ENCODE measurements at places on chromosomes 11 and 22.
A peak's percentile ranks its signal among the peaks of the same experiment; 100 is the strongest.

GRCh38 chr22:42837556-42837955 is 19.5 kb downstream of the ARFGAP3 start:
- peak; percentile 34 for DNase-seq

- no peak for DNase-seq
Observed at GRCh38 chr11:22516111-22516510, 109.5 kb downstream of the FANCF start.

DNA sequence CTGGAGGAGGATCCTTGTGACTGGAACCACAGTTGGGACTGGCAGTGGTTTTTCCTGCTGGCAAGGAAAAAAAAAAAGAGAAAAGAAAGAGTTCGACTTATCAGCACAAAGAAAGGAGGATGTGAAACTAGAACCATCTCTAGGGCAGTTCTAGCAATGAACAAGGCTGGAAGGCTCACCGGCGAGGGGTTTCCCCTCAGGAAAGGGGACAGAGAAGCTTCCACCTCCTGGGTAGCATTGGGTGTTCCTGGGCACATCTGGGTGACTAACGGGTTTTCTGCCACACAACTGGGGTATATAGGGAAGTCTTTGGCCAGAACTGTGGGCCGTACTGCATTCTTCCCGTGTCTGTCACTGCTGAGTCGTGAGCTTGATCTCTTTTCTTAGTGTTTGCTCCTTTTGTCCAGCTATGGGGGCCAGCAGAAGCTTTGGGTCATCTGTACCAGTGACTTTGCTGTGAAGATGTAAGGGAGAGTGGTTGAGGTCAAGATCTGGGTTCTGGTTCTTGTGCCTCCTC is 109.4 kb upstream of the OR4B1 start:
- DNase-seq: peak; percentile 64

DNA sequence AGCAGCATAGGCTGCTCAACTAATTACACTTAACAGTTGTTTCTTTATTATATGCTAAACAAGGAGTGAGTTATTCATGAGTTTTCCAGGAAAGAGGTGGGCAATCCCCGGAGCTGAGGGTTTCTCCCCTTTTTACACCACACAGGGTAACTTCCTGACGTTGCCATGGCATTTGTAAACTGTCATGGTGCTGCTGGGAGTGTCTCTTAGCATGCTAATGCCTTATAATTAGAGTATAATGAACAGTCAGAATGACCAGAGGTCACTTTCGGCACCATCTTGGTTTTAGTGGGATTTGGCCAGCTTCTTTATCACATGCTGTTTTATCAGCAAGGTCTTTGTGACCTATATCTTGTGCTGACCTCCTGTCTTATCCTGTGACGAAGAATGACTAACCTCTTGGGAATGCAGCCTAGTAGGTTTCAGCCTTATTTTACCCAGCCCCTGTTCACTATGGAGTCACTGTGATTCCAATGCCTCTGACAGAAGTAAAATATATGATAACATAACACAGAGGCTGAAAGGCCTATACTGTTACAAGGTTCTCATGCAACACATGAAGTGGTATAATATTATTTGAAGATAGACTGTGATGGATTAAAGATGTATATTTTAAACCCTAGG is 41.3 kb upstream of the RDX start:
- no peak for DNase-seq

GRCh38 chr11:70306586-70307033 is 36.1 kb downstream of the PPFIA1 start:
- DNase-seq: no peak

- DNase-seq: no peak
Observed at GRCh38 chr11:108818971-108819370, 154.1 kb downstream of the DDX10 start.

DNA sequence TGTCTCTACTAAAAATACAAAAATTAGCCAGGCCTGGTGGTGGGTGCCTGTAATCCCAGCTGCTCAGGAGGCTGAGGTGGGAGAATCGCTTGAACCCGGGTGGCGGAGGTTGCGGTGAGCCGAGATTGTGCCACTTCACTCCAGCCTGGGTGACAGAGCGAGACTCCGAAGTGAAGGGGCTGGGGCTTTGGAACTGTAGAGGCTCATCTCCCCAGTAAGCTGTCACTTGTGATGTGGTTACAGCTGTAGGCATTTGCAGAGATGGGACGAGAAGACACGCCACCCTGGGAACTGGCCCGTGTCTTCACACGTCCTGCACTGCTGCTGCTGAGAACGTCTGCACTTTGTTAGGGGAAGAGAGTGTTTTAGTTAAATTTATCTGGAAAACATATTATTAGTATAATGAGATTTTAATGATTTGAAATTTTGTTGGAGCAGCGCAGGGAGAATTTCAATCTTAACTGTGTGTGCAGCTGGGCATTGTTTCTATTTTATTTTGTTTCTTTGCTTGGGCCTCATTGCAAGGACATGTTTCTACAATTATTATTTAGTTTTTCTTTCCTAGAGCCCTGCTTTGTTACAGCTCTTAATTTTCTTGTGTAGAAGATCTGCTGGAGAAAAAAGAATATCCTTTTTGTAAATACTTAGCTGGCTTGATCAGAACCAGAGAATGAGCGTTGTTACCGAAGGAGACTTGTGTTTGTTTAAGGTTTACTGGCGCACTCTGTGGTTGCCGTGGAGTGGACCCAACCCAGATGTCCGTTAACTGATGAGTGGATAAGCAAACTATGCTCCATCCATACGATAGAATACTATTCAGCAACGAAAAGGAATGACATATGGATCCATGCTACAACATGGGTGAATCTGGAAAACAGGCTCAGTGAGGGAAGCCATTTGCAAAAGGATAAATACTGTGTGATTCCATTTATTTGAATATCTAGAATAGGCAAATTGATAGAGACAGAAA is 18.4 kb downstream of the PARVB start:
- DNase-seq: no peak

GRCh38 chr11:69828971-69829344 is 9.7 kb upstream of the FGF3 start:
- DNase-seq: no peak

DNA sequence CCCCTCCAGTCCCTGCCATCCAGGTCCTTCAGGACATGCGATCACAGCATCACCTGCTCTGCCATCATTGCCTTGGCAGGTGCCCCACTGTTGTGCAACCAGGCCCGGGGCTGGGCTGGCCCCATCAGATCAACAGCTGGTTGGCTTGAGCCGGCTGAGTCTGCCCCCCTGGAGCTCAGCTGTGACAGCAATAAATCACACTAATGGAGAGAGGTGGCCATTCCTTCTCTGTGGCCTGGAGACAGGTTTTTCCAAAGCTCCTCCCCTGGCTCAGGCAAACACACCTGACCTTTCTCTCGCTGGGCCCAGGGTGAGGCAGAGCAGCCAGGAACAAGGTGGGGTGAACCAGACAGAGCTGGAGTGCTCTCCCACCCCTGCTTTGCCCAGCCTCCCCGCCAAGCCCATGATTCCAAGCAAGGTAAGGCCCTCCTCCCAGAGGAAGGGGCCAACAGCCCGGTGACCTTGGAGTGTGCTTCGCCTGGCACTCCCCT is 8.9 kb upstream of the FXYD2 start:
- DNase-seq: no peak

GRCh38 chr22:25996669-25997068 is 172.6 kb upstream of the SEZ6L start:
- no peak for DNase-seq

GRCh38 chr22:45204241-45204640 is 36.5 kb downstream of the KIAA0930 start:
- no peak for DNase-seq

GRCh38 chr22:46734830-46735453 is 3.1 kb downstream of the CERK start:
- DNase-seq: no peak

GRCh38 chr11:63937713-63938478 is 906 bp upstream of the NAA40 start:
- DNase-seq: no peak

DNA sequence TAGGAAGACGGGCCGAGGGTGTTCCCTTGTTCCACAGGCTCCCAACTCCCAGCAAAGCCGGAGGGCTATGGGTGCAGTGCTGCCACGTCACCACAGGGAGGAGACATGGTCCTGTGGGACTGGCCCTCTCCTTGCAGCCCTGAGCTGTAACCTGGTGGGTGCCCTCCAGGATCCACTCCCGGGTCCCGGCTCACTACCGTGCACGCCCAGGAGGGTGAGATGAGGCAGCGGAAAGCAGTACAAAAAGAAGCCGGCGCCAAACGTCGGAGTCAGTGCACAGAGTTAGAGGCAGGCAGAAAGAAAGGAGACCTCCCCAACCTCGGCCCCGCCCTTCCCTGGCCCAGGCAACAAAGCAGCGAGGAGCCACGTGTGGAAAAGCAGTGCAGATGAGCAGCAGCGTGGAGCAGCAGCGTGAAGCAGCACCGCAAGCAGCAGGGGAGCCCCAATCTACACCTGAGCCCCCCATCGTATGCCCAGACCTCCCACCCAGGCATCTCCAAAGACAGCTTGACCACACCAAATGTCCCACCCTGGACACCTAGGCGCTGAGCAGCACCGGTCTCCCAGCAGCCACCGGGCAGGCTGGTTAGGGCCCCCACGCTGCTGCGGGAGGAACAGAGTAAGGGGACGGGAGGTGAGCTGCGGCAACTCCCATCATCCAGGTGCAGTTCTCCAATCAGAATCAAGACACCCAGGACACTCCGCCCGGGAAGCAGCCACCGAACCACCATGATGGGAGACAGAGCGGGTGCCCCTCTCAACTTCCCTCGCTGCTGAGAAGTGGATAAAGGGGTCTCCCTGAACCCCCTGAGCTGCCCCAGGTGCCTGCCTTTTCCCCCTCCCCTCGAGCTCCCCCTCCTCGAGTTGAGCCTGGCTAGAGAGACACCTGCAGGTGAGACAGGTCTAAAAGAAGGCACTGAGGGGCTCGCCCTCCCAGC is 28.8 kb downstream of the IGSF9B start:
- DNase-seq: no peak

- DNase-seq: peak; percentile 81
Observed at GRCh38 chr22:19632668-19633148, 81.6 kb upstream of the SEPTIN5 start.

DNA sequence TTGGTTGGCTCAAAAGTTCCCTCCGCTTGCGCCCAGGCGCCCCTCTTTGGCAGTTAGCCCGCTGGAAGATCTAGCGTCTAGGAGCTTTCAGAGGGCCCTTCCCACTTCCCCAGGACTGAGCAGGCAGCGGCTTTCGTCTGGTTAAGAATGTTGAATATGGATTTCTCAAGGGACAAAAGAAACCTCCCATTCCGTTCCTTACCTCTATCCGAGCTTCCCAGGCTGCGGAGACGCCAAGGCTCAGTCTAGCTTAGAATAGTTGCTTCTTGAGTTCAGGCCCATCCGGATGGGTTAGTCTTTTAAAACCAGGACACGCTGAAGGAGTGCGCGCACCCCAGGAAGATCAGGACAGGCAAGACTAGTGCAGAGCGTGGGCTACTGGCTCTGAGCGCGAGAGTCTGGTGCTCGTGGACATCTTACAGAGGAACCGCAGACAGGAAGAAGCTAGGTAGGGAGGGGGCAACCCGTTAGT is 1.6 kb downstream of the NELL1 start:
- DNase-seq: no peak

GRCh38 chr11:119155733-119156492 is 7.1 kb downstream of the ABCG4 start:
- DNase-seq: no peak

GRCh38 chr22:29997516-29997915 is 82.7 kb upstream of the HORMAD2 start:
- no peak for DNase-seq

DNA sequence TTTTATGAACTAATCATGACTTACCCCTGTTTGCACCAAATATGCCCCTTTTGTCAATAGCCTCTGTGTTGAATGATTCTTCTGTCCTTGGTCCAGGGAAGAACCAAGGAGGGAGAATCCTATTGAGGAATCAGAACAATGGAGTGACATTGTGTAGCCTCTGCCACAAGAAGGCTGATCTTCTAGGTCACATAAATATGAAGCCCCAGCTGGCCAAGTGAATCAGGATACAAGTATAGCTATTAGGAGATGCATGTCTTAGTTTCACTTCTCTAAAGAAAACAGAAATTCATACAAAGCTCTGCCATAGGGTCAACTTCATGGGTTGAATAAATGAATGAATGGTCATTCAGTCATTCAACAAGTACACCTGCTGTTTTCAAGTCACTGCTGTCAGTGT is 118.2 kb upstream of the BLID start:
- no peak for DNase-seq

- no peak for DNase-seq
Observed at GRCh38 chr11:6928916-6929315, 2.7 kb downstream of the ZNF215 start.

DNA sequence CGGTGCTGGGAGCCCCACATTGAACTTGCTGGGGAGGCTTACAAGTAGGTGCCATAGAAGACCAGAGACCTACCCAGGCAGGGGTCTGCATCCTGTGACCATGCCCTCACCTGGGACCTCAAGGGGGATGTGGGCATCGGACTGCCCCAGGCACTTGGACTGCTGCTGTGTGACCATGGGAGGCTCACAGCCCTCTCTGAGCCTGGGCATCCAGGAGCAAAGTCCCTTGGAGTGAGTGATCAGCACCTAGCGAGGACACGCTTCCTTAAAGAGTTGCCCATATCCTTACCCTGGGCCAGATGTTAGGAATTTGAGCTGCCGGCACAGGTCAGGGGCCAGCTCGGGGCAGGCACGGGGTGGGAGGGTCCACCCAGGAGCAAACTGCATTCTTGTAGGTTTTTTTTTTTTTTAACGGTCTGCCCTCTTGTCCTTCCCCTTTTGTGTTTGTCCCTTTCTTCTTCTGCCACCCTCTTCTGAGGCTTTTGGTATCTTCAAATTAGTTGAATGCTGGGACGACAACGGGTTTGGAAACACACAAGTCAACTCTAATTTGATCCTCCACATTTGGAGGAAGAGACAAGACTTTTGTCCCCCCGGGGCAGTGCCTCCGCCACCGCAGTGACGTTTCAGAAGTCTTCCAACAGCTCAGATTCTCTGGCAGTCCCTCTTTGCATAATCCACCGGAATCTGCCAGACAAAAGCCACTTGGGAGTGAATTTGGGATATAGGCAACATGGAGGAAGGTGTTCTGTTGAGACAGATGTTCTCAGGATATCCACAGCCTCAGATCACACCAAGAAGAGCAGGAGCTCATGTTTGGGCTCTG is 46.1 kb upstream of the LINC01488 start:
- DNase-seq: no peak

DNA sequence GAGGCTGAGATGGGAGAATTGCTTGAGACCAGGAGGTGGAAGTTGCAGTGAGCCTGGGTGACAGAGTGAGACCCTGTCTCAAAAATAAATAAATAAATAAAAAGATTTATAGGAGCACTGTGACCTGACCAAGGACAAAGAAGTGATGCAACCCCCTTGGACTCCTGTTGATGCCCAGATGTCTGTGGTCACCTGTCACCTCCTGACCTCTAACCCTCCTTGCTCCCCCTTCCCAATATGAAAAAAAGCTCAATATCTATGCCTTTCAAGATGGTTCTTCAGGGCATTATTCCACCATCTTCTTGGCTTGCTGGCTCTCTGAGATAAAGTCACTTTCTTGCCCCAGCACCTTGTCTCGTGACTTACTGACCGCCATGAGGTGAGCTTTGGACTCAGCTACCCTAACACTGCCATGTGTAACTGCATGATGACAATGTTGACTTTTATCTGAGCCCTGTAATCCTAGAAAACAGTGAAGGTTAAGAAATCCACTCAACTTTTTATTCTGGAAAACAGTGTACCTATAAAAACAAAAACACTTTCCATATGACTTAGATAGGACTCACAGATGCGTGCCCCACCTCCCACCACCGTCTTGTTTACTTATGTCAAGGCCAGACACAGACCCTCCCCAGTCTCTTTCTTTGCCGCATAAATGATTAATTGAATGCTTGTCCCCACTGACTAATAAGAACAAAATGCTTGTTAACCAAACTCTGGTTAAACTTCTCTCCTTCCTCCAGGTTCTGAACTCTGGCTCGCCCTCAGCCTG is 360.5 kb downstream of the BUD13 start:
- DNase-seq: no peak

GRCh38 chr22:18001040-18001893 is 23.1 kb downstream of the MICAL3 start:
- DNase-seq: peak; percentile 96
